Endothelial cell (in vitro differentiated cells): ENCODE measurements at places on chromosomes 3 and 15.
A peak's percentile ranks its signal among the peaks of the same experiment; 100 is the strongest.

DNA sequence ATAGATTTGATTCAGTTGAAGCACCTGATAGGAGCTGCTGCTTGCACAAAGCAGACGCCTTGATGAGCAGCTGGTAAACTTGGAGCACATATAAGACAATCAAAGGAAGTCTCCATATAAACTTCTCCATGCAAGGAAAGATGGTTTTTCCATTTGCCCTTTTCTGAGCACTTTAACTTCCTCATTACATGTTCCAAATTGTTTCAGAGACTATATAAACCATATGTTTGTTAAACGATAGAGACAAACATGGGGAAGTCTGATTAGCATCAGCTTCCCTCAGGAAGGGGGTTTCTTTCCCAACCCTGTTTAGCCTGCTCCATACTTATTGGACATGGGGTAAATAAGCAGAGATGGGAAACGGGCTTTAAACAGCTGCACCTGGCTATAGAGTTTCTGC is 88.0 kb downstream of the DHX36 start:
- DNase-seq = no peak

GRCh38 chr3:135844386-135844785 is 121.1 kb upstream of the PPP2R3A start:
- no peak for DNase-seq

DNA sequence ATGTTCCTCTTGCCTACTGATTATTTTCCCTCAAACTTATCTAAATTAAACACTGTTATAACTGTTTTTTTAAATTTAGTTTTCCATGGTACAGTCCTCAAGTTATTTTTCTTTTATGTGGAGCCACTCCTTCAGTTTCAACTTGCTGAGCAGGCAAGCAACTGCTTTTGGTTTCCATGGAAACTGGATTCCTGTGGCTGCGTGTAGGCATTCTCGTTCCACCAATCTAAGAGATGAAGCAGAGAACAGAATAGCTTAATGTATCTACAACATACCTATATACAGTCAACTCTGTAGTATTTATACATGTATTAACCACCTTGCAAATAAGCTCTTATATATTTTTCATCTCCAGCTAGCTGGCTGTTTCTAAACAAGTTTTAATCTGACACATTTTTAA is 25.8 kb upstream of the ANXA2 start:
- DNase-seq = peak; percentile 36

GRCh38 chr3:128556907-128557306 is 63.9 kb upstream of the GATA2 start:
- DNase-seq = no peak

- no peak for DNase-seq
Observed at GRCh38 chr3:169613895-169614294, 49.6 kb downstream of the MECOM start.

- DNase-seq = no peak
Observed at GRCh38 chr3:25872200-25872877, 82.4 kb downstream of the OXSM start.

GRCh38 chr3:80238606-80239005 is 470.8 kb upstream of the ROBO1 start:
- DNase-seq = no peak

GRCh38 chr3:37536840-37537239 is 324.8 kb upstream of the CTDSPL start:
- DNase-seq = no peak

- DNase-seq = no peak
Observed at GRCh38 chr15:70995383-70995970, 102.9 kb downstream of the LRRC49 start.

DNA sequence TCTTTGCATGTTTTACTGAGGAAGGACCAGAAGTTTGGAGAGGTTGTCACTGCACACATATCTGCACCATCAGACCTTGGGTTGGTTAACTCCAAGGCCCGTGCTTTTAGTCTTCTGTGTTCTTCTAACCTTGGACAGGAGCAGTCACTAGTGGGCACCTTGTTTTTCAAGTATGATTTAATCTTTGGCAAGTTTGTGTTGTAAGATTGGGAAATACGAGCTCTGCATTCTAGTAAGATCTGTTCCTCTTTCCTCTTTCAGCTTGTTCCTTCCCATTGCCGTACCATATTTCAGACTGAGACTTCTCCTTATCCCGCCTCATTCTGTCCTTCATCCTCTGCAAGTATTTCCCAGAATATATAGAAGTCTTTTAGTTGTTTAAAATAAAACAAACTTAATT is 5.1 kb downstream of the TMOD2 start:
- DNase-seq = no peak

DNA sequence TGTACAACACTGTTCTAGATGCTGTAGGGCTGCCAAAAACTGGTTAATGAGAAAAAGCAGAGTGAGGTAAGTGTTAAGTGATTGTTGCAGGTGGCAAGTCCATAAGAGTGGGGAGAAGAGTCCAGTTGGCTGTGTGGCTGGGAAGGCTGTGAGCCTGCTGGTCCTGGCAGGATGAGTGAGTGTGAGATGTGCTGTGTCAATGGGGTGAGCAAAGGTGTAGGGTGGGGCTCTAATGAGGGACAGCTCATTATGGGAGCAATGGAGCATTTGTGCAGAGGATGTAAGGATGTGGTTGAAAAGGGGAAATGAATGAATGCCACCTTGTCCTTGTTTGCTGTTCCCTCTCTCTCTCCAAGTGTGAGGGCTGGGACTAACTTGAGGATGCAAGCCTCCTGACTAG is 145.3 kb upstream of the ROPN1 start:
- no peak for DNase-seq

GRCh38 chr3:190581041-190581541 is 67.2 kb downstream of the IL1RAP start:
- DNase-seq = no peak
